Activated CD4-positive, alpha-beta T cell treated with anti-CD3 and anti-CD28 coated beads, Interleukin-2, amount 50 U/mL, for 48 hours (primary cell): ENCODE measurements at places on chromosomes 12 and 14.

GRCh38 chr12:6899427-6899826 lies 5.2 kb upstream of the LRRC23 start:
- DNase-seq = no peak

GRCh38 chr12:57511588-57512325 lies 8.6 kb downstream of the DDIT3 start:
- DNase-seq = no peak

DNA sequence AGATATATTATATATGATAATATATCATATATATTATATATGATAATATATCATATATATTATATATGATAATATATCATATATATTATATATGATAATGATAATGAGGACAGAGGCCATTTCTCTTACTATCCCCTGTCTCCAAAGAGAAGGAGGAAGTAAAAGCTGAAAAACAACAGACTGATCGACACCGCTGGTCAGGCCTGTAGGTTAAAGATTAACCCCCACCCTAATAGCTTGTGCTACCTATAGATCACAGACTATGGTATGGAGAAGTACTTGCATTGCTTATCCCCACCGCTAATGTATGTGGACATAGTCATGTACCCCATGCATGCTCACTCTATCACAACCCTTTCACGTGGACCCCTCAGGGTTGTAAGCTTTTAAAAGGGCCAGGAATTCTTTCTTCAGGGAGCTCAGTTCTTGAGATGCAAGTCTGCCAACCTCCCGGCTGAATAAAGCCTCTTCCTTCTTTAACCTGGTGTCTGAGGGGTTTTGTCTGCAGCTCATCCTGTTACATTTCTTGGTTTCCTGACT lies 786.1 kb upstream of the TMEM132C start:
- DNase-seq = no peak

DNA sequence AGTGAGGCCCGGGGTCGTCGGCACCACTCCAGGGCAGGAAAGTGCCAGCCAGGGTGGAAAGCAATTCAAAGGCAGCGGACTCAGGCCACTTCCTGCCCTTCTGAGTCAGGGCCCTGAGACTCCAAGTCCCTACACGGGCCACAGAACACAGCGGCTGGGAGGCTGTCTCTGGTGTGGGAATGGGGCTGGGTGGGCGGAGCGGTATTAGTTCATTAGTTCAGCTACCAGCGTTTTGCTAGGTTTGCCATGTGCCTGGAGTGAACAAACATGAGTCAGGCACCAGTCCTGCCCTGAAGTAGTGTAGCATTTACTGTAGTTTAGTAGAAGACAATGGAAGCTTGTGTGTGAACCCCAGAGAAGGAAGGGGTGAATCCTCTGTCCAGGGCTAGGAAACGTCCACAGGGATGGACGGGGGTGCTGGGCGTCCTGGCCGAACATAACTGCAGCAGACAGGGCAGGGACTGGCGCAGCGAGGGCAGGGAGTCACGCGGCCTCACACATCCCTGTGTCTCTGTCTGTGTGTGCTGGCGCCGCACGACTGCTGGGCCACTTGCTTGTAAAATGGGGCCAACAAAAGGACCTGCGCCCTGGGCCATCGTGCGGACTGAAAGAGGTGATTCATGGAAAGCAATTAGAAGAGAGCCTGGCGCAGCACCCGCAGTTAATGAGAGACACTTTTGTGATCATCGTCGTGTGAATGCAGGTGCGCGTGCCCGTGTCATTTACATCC lies 186.4 kb upstream of the PRMT8 start:
- no peak for DNase-seq

- DNase-seq = no peak
These were observed 62.0 kb upstream of the SYT1 start for GRCh38 chr12:78802593-78802992.

- DNase-seq = no peak
These were observed 34.1 kb downstream of the DIO3 start for GRCh38 chr14:101595349-101595748.

- DNase-seq = no peak
These were observed 236.3 kb downstream of the SLC25A21 start for GRCh38 chr14:36935976-36936678.

- DNase-seq = no peak
These were observed 90.4 kb upstream of the CCDC91 start for GRCh38 chr12:28099871-28100270.

DNA sequence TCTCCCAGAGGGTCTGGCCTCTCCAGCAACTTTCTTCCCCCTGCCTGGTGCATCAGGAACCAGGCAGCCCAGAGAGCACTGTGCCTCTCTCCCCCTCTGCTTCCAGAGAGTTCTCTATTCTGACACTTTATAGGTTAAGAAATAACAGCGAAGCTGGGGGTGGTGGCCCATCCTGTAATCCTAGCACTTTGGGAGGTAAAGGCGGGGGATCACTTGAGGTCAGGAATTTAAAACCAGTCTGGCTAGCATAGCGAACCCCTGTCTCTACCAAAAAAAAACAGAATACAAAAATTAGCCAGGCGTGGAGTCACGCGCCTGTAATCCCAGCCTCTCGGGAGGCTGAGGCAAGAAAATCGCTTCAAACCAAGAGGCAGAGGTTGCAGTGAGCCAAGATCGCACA lies 58.3 kb downstream of the ESRRB start:
- no peak for DNase-seq

DNA sequence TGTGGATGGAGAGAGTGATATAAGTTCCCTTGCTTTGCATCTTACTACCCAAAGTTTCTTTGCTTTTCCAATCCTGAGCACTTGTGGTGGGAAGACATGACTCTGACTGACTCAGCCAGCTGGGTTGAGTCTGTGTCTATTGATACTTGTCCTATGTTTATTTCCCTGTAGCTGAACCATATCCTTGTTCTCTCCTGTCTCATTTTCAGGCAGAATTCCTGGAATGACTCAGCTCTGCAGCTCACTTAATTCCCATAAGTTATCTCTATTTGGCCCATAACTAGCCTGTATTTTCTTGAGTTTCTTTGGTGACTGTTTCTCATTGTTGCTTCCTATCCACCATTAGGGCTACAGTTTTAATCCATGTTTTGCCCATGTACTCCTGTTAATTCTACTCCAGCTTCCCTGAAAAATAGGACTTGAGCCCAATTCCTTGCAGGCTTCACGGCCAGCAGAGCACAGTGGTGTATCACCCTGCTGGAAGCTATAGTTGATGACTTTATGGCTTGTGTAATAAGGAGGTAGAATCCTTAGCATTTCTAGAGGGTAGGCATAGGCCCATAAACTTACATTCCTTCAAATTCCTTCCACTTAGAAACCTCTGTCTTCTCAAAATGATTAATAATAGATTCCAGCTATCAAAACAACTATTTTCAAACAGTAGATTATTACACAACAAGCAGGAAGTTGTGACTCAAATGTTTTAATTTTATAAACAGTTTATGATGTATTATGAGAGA lies 183.1 kb downstream of the TMTC3 start:
- DNase-seq = no peak

- DNase-seq = no peak
These were observed 22.1 kb downstream of the SPPL3 start for GRCh38 chr12:120882055-120882555.

DNA sequence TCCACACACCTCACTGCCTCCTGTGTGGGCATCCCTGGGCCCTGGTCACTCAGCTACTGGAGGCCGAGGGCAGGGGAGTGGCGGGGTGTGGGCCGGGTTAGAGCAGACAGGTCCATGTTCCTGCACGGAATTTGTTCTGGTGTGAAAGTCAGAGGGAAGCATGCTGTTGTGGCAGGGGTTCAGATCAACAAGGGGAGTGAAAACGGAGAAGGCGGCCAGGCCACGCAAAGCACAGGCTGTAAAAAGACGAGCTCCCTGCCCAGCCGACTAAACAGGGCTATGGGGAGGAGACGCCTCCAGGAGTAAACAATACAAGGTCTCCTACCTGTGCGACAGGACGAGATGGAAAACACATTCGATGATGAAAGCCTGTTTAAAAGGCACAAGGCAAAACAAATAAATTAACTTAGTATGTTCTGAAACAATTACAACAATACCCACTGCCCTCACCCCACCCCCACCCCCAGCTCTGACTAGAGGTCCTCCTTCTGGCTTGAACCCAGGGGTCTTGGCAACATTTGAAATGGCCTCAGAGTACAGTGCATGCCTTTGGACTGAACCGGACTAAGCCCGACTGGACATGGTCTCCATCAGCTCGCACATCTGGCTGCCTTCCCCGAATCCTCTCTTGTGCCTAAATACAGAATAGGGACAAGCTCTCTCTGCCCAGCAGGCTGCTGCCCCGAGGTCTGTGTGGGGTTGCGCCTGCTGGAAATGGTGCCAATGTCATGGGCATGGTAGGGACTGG lies 274.9 kb upstream of the DIO3 start:
- no peak for DNase-seq

GRCh38 chr12:47361389-47362021 lies 281.7 kb upstream of the AMIGO2 start:
- DNase-seq = peak; percentile 61

DNA sequence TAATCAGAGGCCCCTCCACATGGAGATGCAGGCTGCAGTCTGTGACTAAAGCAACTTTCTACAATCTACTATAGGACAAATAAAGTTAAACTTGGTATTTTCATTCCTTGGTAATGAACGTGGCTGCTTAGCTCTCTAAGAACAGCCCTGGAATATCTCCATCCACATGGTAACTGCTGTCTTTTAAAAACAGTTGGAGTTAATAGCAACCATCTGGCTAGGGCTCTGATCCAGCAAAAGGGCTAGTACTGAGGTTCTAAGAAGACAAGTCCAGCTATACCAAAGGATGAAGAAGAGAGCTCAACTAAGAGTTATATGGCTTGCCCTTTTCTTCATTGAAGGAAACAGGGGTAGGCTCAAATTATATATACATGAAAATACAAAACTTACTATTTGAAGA lies 920.1 kb downstream of the FLRT2 start:
- DNase-seq = no peak

GRCh38 chr12:52909331-52909730 lies 4.5 kb upstream of the KRT8 start:
- DNase-seq = no peak

DNA sequence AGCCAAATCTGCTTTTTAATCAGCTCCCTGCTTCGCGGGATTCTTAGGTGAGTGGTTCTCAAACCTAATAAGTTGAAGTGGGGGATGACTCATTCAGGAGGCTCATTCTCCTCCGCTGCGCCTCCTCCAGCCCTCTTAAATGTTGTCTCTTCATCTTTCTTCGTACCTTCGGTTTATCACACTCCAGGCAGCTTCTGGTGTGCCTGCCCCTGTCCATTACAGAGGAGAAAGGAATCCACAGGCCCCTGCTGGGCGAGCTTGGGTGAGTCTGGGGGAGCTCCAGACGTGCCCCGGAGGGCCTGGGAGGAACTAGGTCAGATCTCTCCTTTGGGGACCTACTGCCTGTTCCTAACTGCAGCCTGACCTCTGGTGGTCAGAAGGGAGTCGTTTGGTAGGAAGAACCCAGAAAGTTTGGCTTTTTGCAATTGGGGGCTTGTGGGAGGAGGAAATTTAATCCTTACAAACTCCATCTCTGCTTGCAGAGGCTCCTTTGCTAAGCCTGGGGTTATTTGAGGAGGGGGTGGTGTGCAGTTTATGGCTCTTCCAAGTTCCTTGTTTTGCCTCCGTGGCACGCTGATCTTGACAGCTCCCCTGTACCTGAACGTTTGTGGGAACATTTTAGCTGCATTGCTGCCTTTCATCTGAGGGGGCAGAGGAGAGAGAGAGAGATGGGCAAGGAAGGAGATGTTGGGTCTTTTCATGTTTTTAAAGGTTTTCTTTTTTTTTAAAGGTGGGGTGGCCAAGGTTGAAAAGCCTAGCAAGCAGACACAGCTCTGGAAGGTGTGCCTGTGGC lies 84.1 kb upstream of the GNG2 start:
- DNase-seq = peak; percentile 35

GRCh38 chr12:49400304-49400703 lies 33.0 kb downstream of the SPATS2 start:
- no peak for DNase-seq

DNA sequence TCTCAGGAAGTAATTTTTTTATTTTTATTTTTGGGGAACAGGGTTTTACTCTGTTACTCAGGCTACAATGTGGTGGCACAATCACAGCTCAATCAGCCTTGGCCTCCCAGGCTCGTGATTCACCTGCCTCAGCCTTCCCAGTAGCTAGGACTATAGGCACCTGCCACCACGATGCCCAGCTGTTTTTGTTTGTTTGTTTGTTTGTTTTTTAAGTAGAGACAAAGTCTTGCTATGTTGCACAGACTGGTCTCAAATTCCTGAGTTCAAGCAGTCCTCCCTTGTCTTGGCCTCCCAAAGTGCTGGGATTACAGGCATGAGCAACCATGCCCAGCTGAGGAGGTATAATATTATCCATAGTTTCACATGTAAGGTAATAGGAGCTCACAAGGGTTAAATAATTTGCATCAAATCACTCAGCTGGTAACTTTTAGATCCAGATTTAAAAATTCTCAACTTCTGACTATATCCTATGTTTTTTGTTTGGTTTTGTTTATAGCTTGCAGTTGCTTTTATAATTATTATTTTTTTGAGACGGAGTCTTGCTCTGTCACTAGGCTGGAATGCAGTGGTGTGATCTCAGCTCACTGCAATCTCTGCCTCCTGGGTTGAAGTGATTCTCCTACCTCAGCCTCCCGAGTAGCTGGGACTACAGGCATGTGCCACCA lies 629.3 kb downstream of the DIO2 start:
- no peak for DNase-seq

DNA sequence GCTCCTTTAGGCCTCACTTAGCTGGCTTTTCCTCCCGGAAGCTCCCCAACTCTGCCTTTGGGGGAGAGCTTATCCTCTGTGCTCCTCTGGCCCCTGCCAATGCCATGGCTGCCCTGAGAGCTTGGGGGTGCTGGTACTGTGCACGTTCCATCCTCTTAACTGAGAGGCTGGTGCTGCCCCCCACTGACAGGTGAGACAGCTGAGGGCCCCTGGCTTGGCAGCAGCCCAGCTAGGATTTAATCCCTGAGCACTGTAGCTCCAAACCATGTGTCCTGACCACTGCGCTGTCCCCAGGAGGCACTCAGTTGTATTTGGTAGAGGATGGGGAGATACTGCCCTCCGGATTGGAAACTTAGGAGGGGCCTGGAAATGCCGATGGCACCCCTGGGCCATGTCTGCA lies 46.1 kb downstream of the UBE3B start:
- DNase-seq = no peak

- no peak for DNase-seq
These were observed 8.1 kb downstream of the C14orf180 start for GRCh38 chr14:104587641-104588040.

GRCh38 chr14:75630695-75631452 lies 29.8 kb downstream of the ERG28 start:
- DNase-seq = no peak

GRCh38 chr12:131836193-131836592 lies 8.0 kb downstream of the MMP17 start:
- no peak for DNase-seq

DNA sequence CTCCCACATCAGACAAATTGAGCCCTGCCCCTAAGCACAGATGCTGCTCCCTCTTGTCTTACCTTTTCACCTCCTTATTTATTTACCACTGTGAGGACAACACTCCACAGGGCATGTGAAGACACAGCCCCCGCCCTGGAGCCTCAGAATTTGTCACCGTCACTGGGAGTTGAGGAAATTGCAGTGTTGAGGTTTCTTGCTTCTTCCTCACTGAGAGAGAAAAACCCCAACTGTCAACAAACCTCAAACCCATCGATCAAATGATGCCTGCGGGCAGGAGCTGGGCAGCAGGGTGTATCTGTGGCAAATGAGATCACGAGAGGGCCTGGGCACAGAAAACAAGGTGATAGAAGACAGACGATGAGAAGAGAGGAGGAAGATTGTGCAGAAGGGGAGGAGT lies 30.5 kb upstream of the PLEKHG3 start:
- peak; percentile 13 for DNase-seq

GRCh38 chr12:50951112-50951511 lies 1.2 kb upstream of the HIGD1C start:
- no peak for DNase-seq

- no peak for DNase-seq
These were observed 346.6 kb downstream of the TRHDE start for GRCh38 chr12:72618764-72619163.

- DNase-seq = no peak
These were observed 193.0 kb upstream of the BTG1 start for GRCh38 chr12:92338671-92339070.
